Activated CD8-positive, alpha-beta T cell treated with anti-CD3 and anti-CD28 coated beads for 36 hours (primary cell): ENCODE measurements at places on chromosomes 13 and 19. TPM values are rescaled to one million over a fixed set of nuclear protein-coding genes. Genes with fewer than 3 reads are reported as not detected.

DNA sequence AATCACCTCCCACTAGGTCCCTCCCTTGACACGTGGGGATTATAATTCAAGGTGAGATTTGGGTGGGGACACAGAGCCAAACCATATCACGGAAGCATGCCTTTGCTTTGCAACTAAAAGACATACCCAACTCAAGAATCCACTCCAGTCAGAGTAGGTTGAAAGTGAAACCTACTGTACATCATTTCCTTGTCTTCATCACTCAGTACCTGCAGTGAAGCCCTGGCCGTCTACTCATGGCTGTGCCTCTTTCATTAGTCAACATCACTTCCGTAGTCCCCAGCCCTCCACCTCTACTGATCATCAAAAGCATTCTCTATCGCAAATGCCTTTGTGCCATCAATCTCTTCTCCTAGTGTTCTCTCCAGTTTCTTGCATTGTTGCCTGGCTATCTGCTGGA lies 343.1 kb upstream of the ARGLU1 start:
- no peaks in the 10 kb centered on the region for H3K36me3 ChIP-seq
- H3K27ac ChIP-seq: no peak overlapping the region
- no peak overlapping the region for H3K4me3 ChIP-seq
- H3K4me1 ChIP-seq: no peaks in the 10 kb centered on the region

DNA sequence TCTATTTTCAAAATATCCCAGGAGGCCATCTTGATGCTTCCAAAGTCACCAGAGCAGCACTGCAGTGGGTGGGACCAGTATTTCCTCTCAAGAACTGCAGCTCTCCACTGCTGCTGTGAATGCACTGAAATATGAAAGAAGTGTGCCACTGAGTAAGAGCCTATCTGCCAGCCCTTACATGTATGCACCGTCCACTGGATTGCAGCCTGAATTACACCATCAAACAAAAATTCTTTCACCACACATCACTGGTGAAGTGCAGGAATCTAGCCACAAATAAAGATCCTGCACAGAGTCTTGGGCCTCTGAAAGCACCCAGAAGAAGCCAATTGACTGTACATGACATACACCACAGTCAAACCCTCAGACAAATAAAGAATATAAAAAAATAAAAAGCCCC lies 249.0 kb downstream of the LHFPL6 start:
- no peaks in the 10 kb centered on the region for H3K36me3 ChIP-seq
- H3K4me3 ChIP-seq: no peak overlapping the region
- DNase-seq: no peak
- H3K4me1 ChIP-seq: no peaks in the 10 kb centered on the region

DNA sequence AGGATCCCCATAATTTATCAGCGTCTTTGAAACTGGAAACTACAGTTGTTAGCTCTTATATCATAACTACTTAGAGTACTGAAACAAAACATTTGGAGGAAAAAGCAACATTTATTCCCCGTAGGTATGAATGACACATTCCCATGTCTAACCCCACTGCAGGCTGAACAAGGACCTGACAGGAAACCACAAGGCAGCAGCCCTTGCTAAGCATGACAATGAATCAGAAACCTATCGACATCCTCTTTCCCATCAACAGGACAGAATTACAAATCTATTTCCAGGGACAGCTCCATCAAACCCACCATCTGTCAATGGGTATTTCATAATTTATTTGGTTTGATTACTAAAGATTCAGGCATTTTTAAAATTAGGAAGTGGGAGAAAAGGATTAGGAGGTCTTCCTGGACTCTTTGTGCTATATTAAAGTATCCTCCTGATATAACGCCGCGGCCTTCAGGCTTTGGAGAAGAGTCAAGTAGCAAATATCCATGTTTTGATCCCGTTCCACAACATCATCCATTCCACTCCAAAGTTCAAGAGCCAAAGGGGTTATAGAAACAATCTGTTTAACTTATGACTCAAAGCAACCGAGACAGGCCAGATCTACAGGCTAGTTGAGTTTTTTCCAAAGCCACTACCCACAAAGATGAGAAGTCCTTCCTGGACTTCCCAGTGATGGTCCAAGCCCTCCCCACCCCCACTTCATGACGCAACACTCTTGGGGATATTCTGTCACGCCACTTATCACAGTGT lies 51.1 kb downstream of the FAM216B start:
- H3K27ac ChIP-seq: no peak overlapping the region
- no peak for DNase-seq
- peaks cover 4% of the 10 kb centered on the region for H3K4me1 ChIP-seq
- H3K36me3 ChIP-seq: no peaks in the 10 kb centered on the region
- H3K4me3 ChIP-seq: no peak overlapping the region

GRCh38 chr13:51679616-51680015 lies 95.4 kb downstream of the WDFY2 start:
- no peak for DNase-seq
- H3K36me3 ChIP-seq: peaks cover 6% of the 10 kb centered on the region
- H3K4me1 ChIP-seq: peaks cover 11% of the 10 kb centered on the region
- H3K27ac ChIP-seq: no peak overlapping the region
- H3K27me3 ChIP-seq: no peaks in the 10 kb centered on the region

- peaks cover 2% of the 10 kb centered on the region for H3K4me1 ChIP-seq
- DNase-seq: peak; percentile 53
- H3K27ac ChIP-seq: no peak overlapping the region
- H3K4me3 ChIP-seq: no peak overlapping the region
- H3K27me3 ChIP-seq: peaks cover 53% of the 10 kb centered on the region
These were observed 422 bp upstream of the MTUS2 start for GRCh38 chr13:28819735-28820098.

GRCh38 chr19:343941-344624 lies 513 bp downstream of the MIER2 start:
- peak overlapping the region; percentile 69 for H3K27ac ChIP-seq
- peaks cover 28% of the 10 kb centered on the region for H3K36me3 ChIP-seq
- peaks cover 56% of the 10 kb centered on the region for H3K4me1 ChIP-seq
- peak overlapping the region; percentile 75 for H3K4me3 ChIP-seq
- DNase-seq: no peak

- no peak overlapping the region for H3K4me3 ChIP-seq
- DNase-seq: no peak
- H3K36me3 ChIP-seq: no peaks in the 10 kb centered on the region
- no peaks in the 10 kb centered on the region for H3K27me3 ChIP-seq
These were observed 612.3 kb upstream of the SLITRK5 start for GRCh38 chr13:87058786-87059329.

DNA sequence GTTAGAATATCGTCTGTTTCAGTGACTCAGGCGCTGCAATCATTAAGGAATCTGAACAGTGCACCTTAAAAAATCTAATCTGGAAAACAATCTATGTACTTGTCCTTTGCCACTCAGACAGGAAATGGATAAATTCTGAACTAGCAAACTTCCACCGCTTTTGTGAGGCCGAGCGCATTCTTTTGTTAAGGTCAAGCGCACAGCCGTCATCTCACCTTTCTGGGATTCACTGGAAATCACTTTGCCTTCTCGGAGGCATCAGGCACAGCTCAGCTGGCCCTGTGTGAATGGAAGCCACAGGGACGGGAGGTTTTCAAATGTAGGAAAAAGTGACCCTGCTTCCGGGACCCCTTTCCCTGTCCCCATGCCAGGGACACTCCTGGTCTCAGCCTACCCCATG lies 28.2 kb upstream of the SPACA7 start:
- H3K36me3 ChIP-seq: no peaks in the 10 kb centered on the region
- no peak overlapping the region for H3K27ac ChIP-seq
- no peaks in the 10 kb centered on the region for H3K4me1 ChIP-seq
- DNase-seq: no peak
- H3K27me3 ChIP-seq: peaks cover 36% of the 10 kb centered on the region

DNA sequence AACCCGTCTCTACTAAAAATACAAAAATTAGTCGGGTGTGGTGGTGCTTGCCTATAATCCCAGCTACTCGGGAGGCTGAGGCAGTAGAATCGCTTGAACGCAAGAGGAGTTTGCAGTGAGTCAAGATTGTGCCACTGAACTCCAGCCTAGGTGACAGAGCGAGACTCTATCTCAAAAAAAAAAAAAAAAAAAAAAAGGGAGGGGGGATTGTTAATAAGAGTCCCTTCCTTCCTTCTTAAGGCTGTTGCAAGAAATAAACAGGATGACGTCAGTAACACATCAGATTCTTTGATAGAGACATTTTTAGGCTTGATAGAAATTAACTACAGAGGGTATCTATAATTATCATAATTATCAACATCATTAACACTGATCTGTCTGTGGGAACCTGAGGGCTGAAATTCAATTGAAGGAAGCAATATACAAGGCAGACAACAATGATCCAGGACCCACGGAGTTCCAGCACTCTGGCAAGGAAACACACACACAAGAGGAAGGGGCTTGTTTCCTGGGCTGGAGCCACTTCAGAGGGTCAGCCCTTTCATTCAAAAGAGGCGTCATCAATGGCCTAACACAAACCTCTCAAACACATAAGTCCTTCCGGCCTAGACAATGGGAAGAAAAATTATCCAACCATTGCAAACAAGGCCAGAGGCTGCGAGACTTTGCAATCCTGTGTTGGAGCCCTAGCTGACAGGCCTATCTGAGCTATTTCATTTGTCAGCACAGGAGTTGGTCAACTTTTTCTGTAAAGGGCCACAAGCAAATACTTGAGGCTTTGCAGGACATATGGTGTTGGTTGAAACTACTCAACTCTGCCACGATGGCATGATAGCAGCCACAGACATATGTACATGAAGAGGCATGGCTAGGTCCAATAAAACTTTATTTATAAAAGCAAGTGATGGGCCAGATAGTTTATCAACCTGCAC lies 105.2 kb downstream of the INSR start:
- H3K36me3 ChIP-seq: no peaks in the 10 kb centered on the region
- DNase-seq: no peak
- peaks cover 14% of the 10 kb centered on the region for H3K27me3 ChIP-seq
- peaks cover 42% of the 10 kb centered on the region for H3K4me1 ChIP-seq
- no peak overlapping the region for H3K27ac ChIP-seq

- no peaks in the 10 kb centered on the region for H3K36me3 ChIP-seq
- no peaks in the 10 kb centered on the region for H3K4me1 ChIP-seq
- no peaks in the 10 kb centered on the region for H3K27me3 ChIP-seq
- no peak for DNase-seq
- H3K27ac ChIP-seq: no peak overlapping the region
These were observed 102.7 kb downstream of the DCLK1 start for GRCh38 chr13:36028359-36029025.

GRCh38 chr13:40386586-40386985 lies 279.9 kb downstream of the FOXO1 start:
- H3K4me3 ChIP-seq: no peak overlapping the region
- H3K4me1 ChIP-seq: peaks cover 52% of the 10 kb centered on the region
- H3K27ac ChIP-seq: no peak overlapping the region

DNA sequence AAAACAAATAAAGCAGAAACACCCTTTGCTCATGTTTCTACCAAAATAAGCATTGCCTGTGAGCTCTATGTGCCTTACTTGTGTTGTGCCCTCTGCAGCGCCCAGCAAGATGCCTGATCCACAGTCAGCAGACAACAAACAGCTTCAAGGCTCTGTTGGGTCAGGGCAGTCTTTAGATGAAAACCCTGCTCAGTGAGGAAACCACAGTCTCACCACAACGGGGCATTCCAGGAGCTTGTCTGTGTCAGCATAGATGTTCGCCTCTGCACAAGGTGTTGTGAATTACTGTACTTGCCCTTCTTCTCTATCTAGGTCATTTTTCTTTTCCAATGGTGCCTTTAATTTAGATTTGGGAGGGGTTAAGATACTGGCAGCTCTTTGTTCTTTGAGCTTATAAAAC lies 251.9 kb downstream of the COL4A1 start:
- H3K4me3 ChIP-seq: no peak overlapping the region
- no peaks in the 10 kb centered on the region for H3K4me1 ChIP-seq

DNA sequence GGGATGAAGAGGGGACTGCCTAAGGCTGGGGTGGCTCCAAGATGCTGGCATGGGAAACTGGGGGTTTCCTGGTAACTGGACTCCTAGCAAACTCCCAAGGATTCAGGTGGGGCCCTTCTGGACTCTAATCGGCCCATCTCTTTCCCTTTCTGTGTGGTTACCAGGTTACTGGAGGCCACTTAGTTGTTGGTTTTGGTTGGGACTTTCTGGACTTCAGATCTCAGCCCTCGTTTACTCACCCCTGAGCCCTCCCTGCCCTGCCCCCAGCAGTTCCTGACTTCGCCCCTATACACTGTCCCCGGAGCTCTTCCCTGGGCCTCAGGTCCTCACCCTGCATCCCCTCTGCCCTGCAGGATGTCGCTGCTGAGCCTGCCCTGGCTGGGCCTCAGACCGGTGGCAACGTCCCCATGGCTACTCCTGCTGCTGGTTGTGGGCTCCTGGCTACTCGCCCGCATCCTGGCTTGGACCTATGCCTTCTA lies 328 bp downstream of the CYP4F12 start:
- peaks cover 18% of the 10 kb centered on the region for H3K4me1 ChIP-seq
- peak; percentile 21 for DNase-seq

GRCh38 chr13:39336937-39337336 lies 266.1 kb downstream of the LHFPL6 start:
- DNase-seq: no peak
- no peak overlapping the region for H3K27ac ChIP-seq
- no peak overlapping the region for H3K4me3 ChIP-seq

The LINGO3 gene
- total RNA-seq: 0.27 TPM

The B3GNT3 gene
- total RNA-seq: not detected

The PLIN5 gene
- total RNA-seq: not detected

The SLC8A2 gene
- total RNA-seq: 0.43 TPM

The ZBTB32 gene
- 420 TPM for total RNA-seq

The FXYD3 gene
- total RNA-seq: not detected

The TEX29 gene
- 0.67 TPM for total RNA-seq

The PEX11G gene
- 1.5 TPM for total RNA-seq
